ENCODE measurements at places on chromosomes 2 and 18.

- DNase-seq, result no peak
Measured at GRCh38 chr2:4898706-4899105, 793.5 kb upstream of the SOX11 start.

DNA sequence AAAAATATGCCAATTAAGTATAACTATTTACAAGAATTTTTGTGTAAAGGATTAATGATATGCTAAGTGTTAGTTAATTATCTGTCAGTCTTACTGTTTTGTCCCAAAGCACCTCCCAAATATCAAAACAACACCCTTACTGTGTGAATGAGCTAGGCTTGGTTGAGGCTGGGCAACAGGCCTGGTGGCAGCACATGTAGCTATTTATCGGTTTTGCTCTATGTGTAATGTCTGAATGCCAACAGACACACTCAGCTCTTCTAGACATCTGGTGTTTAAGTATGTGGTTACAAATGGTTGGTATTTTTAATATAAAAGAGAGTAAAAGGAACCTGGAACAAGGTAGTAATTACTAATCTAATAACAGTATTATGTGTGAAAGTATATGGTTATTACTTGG lies 175.3 kb downstream of the RAB3GAP1 start:
- no peak for DNase-seq

DNA sequence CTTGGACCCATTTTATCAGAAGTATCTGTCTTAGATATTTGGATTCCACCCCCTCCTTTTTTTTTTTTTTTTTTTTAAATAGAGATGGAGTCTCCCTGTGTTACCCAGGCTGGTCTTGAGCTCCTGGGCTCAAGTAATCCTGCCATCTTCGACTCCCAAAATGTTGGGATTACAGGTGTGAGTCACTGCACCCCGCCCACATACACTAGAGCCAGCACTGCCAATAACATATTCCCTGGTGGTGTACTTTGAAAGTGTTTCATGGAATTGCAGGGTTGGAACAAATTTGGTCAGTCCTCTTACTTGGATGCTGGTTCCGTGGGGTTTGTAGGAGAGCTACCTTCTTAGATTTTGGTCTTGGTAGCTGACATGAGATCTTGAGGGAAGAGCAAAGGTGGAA lies 15.0 kb downstream of the PDCL3 start:
- no peak for DNase-seq

GRCh38 chr2:161243312-161243711 lies 64.9 kb upstream of the PSMD14 start:
- no peak for DNase-seq

DNA sequence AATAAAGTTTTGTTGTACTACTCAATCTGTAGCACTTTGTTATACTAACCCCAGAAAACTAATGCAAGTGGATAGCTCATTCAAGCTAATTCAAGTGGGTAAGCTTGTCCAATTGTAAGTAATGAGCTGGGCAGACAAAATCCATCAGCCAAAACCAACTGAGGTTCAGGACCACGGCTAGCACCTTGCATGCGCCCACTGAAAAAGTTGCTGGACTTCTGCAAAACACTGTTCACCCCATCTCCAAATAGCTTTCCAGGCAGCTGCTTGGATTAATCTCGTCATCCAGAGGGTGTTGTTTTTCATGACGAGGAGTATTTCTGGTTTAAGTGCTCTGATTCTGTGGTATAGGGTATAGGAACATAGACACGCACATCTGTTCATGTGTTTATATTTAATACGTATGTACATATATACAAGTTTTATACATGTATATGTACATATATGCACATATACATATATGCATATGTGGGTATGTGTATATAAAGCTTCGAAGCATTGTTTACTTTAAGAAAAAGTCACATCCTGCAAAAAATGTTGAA lies 307.5 kb downstream of the GALR1 start:
- DNase-seq, result no peak

- no peak for DNase-seq
Measured at GRCh38 chr2:71792926-71793761, 339.8 kb downstream of the DYSF start.

- no peak for DNase-seq
Measured at GRCh38 chr2:694174-694573, 17.0 kb upstream of the TMEM18 start.

DNA sequence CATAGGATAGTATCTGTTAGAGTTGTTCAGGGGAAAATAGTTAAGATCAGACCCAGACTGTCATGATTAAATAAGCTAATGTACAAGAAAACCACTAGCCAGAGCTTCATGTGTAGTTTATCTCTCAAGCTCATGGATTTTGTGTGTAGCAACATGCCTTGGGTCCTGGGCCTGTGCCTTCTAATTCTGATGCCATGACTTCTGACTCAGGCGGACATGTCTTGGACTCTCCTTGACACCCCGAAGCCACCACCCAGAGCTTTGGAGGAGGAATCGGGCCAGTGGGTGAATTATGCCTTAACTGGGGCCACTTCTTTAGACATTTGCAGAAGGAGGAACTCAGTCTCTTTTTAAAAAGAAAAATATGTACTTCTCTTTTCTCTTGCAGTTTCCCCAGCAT lies 68.7 kb downstream of the NPAS2 start:
- DNase-seq, result no peak

- no peak for DNase-seq
Measured at GRCh38 chr18:3623769-3624545, 174.0 kb downstream of the TGIF1 start.

- no peak for DNase-seq
Measured at GRCh38 chr2:200382874-200383273, 76.4 kb downstream of the SPATS2L start.

DNA sequence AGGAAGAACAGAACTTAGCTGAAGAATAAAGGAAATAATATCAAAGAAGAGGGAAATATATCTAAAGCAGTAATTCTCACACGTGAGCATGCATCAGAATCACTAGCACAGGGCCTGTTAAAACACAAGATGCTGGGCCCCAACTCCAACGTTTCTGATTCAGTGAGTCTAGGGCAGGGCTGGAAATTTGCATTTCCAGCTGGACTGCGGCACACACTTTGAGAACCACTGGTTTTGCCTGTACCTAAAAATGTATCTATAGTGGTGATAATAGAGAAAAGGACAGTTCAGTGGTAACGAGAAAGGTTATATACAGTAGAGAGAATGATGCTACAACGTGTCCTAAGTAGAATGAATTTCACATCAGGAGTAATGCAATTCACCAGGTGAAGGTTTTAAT lies 11.2 kb downstream of the REV1 start:
- no peak for DNase-seq

DNA sequence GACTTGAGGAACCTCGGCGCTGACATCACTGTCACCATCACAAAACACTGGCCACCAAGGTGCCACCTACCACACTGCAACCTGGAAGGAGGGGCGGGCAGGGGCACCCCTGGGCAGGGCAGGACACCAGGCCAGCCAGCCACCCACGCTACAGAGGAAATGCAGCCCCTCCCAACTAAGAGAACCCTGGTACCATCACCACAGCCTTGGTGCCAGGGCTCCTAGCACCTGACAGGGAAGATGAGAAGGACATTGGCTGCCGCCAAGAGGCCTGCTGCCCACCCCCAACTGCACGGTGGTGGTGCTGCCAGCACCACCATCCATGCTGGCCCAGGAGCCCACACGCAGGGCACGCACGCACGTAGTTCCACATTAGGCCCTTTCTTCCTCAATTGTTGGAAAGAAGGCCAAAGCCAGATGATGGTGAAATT lies 88.7 kb downstream of the HDAC4 start:
- DNase-seq, result no peak

DNA sequence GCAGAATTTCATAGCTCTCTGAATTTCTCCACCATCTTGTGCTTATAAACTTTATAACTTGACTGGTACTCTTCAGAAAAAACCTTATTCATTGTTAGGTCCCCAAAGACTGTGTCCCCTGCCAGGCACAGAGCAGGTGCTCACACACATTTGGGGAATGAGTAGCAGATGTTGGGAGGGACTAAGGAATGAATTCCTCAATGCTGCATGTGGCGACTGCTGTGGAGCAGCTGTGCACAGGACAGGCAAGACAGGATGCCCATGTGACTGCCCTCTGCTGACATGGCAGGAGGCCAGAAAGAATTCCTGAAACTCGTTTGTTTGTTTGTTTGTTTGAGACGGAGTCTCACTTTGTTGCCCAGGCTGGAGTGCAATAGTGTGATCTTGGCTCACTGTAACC lies 122.3 kb upstream of the ITGA6 start:
- DNase-seq, result no peak

DNA sequence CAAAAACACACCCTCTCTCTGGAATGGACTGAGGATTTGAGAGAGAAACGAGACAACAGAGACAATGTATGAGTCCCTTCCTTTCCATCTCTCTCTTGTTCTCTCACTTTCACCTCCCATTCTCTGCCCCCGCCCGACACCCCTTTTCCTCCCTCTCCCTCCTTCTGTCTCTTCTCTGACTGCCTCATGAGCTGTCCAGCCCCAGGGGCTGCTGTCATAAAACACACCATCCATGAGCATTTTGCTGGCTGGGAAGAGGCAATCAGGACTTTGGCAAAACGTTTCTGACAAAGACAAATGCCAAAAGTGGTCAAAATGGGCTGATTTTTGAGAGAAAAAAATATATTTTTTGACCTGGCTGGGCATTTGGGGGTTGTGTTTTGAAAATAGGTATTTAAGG lies 377.2 kb downstream of the EN1 start:
- no peak for DNase-seq

GRCh38 chr2:109528811-109529501 lies 84.8 kb downstream of the SEPTIN10 start:
- no peak for DNase-seq

GRCh38 chr2:99066075-99066958 lies 75.2 kb upstream of the C2orf15 start:
- DNase-seq, result no peak

DNA sequence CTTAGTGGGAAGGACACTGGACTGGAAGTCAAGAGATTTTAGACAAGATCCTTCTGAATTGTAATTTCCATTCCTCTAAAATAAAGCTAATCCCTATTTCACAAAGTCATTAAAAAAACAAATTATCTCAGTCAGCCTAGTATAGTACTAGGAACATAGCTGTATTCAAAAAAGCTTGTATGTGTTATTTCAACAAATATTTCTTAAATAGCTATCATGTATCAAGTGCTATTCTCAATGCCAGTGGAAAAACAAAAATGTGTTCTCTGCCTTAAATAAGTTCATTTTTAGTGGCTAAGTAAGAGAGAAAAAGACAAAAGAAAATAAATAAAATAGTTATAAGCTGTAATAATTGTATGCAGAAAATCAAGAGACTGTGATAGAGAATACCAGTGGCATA lies 541.8 kb upstream of the CDH2 start:
- DNase-seq, result no peak

DNA sequence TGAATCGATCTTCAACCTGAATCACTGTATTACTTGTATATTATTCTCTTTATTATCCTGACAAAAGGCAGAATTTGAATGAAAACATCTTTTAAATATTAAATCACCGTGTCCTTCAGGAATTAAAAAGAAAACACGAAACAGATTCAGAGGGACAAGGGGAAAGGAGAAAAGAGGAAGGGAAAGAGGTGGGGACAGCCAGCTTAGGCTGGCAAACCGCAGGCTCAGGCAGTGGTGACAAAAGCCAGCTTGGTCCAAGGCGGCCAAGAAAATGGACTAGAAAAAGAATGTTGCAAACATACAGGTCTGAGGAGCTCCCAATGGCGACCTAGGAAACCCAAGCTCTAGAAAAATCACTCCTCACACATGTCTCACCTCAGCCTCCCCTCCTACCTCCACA lies 6.8 kb downstream of the B4GALT6 start:
- DNase-seq, result no peak

DNA sequence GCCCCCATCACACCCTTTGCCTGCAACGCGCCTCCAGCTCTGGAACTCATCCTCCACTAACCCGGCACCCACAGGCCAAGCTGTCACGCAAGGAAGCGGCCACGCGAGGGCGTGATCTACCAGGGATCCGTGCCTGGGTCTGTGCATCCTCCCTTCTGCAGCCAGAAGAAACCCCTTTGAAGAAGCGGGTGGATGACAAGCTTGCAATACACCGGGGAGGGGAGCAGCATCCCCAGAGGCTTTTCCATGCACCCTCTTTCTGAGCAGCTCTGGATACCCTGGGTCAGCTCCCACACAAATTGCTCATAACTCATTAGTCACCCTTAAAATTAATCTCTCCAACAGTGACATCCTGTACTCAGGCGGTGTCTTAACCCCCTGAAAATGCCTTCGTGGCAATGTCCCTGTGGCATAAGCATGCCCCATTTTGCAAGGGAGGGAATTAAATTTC lies 47.6 kb downstream of the PDCL3 start:
- DNase-seq, result peak; percentile 64

DNA sequence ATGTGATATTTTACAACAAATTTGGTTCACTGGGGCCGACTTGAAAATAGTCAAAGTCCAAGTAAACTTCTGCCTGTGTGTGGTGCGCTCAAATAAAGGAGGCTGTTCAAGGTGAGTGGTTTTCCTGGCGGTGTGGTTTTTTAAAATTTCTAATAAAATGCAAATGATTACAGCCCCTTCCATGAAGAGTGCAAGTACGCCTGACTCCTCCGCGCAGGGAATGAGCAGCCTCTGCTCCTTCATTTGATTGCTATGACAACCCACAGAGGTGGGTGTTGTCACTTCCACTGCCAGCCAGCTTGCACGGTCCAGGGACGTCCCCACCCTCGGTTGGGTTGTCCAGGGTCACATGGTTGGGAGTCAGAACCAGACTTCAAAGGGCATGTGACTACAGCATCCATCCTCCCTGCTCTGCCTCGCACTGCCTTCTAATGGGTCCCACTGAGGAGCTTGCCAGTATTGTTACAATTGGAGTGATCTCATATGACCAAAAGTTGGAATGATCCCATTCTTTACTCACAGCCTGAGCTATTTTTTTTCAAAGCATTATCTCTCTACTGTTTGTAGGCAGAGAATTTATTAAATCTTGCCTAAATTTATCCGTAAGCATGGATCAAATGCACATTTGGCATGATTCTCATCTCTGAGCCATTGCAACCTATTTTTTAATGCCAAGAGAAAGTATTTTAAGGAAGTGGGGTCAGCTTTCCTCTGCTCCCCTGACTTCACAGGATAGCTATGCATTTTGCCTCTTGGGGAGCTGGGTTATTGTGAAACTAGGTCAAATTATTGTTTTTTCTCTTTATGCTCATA lies 121.3 kb downstream of the AGAP1 start:
- no peak for DNase-seq

DNA sequence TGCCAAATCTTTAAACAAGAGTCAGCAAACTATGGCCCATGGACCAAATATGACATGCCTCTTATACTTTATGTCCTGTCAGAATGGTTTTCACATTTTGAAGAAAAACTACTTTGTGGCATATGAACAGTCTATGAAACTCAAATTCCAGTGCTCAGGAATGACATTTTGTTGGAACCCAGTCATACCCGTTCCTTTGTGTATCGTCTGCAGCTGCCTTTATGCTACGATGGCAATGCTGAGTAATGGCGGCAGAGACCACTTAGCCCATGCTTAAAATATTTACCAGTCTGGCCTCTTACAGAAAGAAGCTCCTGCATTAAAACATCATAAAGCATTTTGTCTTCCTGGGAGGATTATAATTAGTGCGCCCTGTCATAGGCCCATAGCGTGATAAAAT lies 140.5 kb upstream of the FHL2 start:
- no peak for DNase-seq

GRCh38 chr2:77147153-77147552 lies 375.0 kb downstream of the LRRTM4 start:
- no peak for DNase-seq

GRCh38 chr2:112666761-112667122 lies 21.0 kb downstream of the SLC20A1 start:
- no peak for DNase-seq

GRCh38 chr18:75489493-75490190 lies 62.1 kb upstream of the SMIM21 start:
- DNase-seq, result no peak

Measured in activated CD4-positive, CD25-positive, alpha-beta regulatory T cell treated with anti-CD3 and anti-CD28 coated beads, Interleukin-2, amount 50 U/mL, for 72 hours (primary cell).